ENCODE measurements at places on chromosomes 4 and X. TPM values are rescaled to one million over a fixed set of nuclear protein-coding genes. Genes with fewer than 3 reads are reported as not detected.
A peak's percentile ranks its signal among the peaks of the same experiment; 100 is the strongest.

- no peak for DNase-seq
These were observed 38.9 kb upstream of the TMPRSS11D start for GRCh38 chr4:67922697-67923096.

The FGFBP2 gene
- 4.4 TPM for total RNA-seq

GRCh38 chr4:168486912-168487281 lies 6.6 kb upstream of the DDX60L start:
- no peak for DNase-seq

DNA sequence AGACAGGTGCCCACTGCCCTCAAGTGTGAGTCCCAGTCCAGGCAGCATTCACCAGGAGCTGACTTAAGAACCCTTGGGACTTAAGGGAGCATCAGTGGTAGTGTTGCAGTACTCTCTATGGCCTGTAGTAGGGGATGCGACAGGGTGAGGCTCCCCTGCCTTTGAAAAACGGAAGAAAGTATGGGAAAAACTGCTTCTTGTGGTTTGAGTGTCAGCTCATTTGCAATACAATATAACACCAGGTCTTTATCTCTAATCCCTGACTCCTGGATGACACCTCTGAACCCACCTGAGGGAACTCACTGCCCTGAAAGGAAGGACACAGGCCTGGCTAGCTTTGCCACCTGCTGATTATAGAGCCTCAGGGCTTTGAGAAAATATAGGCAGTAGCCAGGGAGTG lies 176.0 kb downstream of the SMARCA1 start:
- no peak for DNase-seq

GRCh38 chr4:168813890-168814289 lies 196.2 kb downstream of the CBR4 start:
- DNase-seq = no peak

The HELT gene
- not detected for total RNA-seq

GRCh38 chr4:19739101-19739651 lies 512.5 kb upstream of the SLIT2 start:
- DNase-seq = no peak

The SRPX2 gene
- 20.4 TPM for total RNA-seq

GRCh38 chr4:107643021-107643420 lies 77.0 kb downstream of the PAPSS1 start:
- DNase-seq = no peak

GRCh38 chr4:5812506-5813229 lies 80.2 kb downstream of the CRMP1 start:
- DNase-seq = no peak

DNA sequence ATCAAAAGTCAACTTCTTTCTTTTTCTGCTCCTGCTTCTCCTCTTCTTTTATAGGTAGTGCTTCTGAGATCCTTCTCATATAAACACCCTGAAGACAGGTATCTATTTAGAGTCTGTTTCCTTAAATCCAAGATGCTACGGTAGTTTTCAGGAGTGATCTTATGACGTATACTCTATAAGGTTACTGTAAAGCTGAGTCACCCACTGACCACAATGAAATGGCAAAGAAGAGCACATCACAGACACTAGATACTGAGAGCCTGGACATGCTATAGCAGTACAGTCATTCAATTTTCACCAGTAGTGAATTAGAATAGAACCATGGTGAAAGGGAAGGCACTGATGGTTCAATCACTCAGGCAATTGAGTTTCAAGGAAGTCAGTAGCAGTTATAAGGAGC lies 412.5 kb downstream of the ADAM29 start:
- no peak for DNase-seq

- DNase-seq = no peak
These were observed 109.1 kb downstream of the TASL start for GRCh38 chrX:30468471-30468870.

- DNase-seq = peak; percentile 78
These were observed 34.3 kb downstream of the NALF2 start for GRCh38 chrX:69538321-69538876.

DNA sequence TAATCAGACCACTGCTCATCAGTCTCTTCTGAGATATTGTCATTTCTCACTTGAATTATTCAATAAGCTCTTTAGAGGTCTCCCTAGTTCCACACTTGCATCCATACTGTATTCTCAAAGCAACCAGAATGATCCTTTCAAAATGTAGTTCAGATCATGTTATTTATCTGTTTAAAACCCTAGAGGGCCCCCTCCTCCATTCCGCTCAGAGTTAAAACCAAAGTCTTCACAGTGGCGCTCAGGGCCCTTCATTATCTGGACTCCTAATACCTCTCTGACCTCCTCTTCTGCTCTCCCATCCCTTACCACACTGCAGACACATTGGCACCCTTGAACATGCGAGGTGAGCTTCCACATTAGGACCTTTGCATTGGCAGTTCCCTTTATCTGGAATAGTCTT lies 32.7 kb upstream of the HPGDS start:
- DNase-seq = no peak

DNA sequence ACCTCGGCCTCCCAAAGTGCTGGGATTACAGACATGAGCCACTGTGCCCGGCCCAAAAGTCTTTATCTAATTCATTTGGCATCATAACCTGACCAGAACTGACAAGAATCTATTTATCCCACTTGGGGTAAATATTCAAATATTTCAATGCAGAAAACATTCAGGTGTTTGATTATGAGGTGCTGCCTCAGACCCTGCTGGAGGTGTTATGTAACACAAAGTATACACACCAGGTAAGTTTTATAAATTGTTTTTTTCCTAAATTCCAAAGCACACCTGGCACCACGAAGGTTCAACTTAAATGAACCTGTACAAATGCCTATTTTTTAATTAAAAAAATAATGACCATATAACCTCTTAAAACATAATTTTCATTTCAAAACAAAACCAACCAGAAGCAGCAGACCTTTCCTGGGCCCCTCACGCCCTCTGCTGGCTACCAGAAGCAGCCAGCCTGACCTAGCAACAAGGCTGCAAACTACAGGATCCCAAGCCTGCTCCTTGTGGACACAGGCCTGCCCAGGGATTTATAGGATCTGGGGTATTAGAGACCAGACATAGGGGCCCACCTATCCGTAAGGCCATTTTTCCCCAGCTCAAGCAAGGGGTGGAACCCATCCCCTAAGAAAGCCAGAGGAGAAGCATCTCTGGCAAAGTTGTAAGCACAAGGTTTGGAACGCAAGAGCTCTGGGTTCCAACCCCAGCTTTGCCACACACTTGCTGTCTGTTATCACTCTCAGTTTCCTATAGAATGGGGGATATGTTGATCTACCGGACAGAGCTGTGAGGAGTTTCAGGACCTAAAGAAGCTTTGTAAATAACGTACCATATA lies 11.7 kb downstream of the OTUD5 start:
- DNase-seq = peak; percentile 55

GRCh38 chrX:111322231-111322855 lies 52.1 kb upstream of the CAPN6 start:
- no peak for DNase-seq

The GLRA2 gene
- not detected for total RNA-seq

GRCh38 chrX:10615931-10616774 lies 4.2 kb downstream of the MID1 start:
- peak; percentile 37 for DNase-seq

The FREM3 gene
- 0.08 TPM for total RNA-seq

DNA sequence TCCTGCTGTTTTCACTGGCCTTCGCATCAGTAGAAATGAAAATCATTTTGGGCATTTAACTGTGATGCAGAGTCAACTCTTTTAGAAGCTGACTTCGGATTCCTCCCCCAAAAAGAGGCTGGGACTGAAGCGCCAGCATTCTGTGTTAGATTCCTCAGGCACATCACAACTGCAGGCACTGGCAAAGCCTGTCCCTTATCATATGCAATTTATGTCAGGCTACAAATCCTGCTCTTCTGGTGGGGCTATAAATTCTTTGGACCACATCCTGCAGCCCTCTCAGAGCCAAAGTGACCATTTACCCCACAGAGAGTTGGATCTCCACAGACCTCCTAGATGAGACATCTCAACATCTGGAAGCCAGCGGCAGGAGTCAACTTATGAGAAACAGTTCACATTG lies 138.4 kb downstream of the CBR4 start:
- no peak for DNase-seq

DNA sequence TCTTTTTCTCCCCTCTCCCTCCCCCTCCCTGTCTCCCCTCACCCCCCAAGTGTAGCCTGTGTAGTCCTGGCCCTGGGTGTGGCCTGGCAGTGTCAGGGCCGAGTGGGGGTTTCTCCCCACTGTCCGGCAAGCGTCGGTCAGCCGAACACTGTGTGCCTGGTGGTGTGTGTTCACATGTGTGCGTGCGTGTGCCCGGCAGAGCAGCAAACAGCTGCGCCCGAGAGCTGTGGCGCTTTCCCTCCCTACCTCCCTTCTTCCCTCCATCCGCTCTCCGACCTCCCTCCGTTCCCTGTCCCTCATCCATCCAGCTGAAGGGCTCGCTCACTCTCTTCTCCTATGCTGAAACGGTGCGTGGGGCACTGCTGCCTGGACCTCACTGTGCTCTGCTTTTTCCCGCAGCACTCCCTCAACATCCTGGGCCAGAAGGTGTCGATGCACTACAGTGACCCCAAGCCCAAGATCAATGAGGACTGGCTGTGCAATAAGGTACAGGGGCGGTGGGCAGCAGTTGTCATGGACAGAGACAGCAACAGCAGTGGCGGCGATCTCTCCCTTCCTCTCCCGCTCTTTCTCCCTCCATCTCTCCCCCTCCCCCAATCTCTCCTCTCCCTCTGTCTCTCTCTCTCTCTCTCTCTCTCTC lies 17.4 kb upstream of the UBA1 start:
- peak; percentile 13 for DNase-seq

The PCDH19 gene
- 0.76 TPM for total RNA-seq

The SSX3 gene
- not detected for total RNA-seq

DNA sequence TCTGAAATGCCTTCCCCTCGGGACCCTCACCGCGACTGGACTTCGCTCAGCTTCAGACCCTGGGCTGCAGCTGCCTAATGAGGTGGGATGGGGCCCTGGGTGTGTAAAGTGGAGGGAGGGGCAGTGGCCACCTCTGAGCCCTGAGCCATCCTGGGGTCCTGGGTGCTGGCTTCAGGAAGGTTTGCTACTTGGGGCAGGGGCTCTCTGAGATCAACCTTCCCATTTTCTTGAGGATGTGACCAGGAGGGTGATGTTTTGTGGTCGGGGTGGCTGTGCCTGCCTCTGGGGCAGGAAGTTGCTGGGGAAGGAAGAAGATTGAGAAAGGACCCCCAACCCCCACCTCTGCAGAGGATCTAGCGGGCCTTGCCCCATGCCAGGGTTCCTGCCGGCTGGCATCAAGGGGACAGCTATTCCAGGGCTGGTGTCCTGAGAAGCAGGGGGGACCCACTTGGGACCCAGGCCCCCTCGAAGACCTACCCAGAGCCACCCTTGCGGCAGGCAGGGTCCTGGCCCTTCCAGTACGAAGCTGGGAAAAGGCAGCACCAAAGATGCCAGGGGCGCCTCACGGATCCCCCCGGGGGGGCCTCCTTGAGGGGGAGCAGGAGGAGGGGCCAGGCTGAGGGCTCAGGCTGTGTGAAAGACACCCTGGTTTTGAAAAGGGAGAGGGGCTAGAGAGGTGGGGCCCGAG lies 6.5 kb downstream of the SH3BP2 start:
- DNase-seq = peak; percentile 41

The UGT2B11 gene
- not detected for total RNA-seq

The MAGED4B gene
- 4.2 TPM for total RNA-seq

GRCh38 chr4:5708449-5709206 lies at the start of gene EVC2:
Gene EVC2 (minus strand): TSS chr4:5708559. CDS start chr4:5708513, 46 bp downstream.
- peak; percentile 87 for DNase-seq

DNA sequence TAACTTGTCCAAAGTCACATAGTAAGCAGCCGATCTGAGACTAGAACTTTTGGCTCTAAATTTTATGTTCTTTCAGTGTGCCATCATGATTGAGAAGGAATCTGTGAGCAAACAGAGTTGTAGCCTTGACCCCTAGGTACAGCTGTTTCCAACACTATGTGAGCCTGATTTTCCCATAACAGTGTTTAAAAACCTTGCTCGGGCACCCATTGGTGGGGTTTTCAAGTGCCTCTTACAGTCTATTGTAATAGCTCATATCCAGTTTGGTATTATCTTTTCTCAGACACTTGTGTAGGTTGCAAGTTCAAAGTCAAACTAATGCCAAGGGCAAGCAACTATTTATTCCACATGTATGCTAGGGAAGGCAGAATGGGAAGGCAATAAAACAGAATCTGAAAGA lies 467.9 kb downstream of the INPP4B start:
- no peak for DNase-seq

DNA sequence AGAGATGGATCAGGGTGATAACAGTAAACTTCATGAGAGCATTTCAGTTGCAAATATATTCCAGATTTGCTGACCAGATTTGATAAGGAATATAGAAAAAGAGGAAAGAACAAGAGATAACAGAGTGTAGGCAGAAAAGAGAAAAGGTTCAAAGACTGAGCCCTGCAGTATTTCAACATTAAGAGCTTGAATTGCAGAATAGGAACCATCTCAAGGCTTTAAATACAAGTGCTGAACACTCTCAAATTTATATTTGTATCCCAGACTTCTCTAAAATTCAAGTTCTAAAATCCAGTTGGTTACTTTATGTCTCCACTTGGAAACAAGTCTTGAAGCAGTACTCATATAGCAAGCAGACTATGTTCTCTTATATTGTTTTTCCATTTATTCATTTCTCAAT lies 9.7 kb upstream of the MYOZ2 start:
- DNase-seq = no peak

- no peak for DNase-seq
These were observed 23.7 kb downstream of the RP2 start for GRCh38 chrX:46860557-46860956.

DNA sequence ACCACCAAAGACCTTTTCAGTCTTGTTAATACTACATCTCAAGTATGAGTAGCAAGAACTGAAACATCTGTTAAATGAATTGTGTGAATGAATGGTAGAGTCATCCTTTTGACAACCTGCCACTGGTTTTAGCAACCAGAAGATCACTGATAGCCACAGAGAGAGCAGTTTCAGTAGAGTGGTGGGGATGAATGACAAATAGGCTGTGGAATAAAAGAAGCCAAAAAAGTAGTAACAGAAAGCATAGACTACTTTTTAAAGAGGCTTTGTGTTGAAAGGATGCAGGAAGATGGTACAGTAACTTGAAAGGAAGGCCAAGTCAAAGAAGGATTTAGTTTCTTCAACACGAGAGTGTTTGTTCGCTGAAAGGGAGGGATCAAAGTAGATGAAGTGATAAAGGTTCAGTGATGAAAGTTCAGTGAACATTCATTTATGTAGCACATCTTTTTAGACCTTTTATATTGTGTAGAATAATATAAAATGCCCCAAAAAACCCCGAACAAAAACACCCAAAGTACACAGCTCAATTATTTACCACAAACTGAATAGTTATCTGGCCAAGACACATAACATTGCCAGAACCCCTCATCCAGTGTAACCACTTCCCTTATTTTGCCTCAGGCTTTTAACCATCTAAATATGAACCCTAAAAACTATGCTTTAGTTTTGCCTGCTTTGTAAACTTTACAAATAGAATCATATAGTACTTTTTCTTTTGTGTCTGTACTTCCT lies 40.1 kb upstream of the EIF1AX start:
- no peak for DNase-seq

- no peak for DNase-seq
These were observed 1.9 kb downstream of the CXCL2 start for GRCh38 chr4:74097116-74097515.

GRCh38 chr4:109327641-109328040 lies 25.2 kb upstream of the COL25A1 start:
- no peak for DNase-seq

- no peak for DNase-seq
These were observed 163.0 kb upstream of the NAP1L5 start for GRCh38 chr4:88860586-88860985.

The GPR78 gene
- 0.06 TPM for total RNA-seq

- no peak for DNase-seq
These were observed 18.0 kb downstream of the C4orf33 start for GRCh38 chr4:129113919-129114318.

Data from left cardiac atrium (tissue), 4 donors.